ENCODE measurements at places on chromosomes 2 and 18.

GRCh38 chr2:230713331-230714135 is 891 bp downstream of the CAB39 start:
- no peak for DNase-seq

GRCh38 chr2:25521126-25521525 is 152.3 kb downstream of the DTNB start:
- no peak for DNase-seq

DNA sequence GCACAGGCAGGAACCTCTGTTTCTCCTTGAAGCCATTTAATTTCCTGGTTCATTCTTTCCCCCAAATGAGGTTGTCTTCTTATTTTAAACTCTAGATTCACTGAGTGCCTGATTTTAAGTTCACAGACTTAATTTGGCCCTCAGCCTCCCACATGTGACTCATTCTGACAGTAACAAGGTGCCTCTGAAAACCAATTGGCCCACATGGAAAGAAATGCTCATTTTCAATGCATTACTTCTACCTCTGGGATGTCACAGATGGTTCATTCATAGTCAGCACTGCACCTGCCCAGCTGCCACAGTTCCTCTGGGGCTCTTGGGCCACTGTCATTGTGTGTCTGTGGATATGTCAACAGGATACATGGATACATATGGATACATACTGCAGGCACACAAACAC is 140.4 kb upstream of the CAPN13 start:
- DNase-seq, result no peak

DNA sequence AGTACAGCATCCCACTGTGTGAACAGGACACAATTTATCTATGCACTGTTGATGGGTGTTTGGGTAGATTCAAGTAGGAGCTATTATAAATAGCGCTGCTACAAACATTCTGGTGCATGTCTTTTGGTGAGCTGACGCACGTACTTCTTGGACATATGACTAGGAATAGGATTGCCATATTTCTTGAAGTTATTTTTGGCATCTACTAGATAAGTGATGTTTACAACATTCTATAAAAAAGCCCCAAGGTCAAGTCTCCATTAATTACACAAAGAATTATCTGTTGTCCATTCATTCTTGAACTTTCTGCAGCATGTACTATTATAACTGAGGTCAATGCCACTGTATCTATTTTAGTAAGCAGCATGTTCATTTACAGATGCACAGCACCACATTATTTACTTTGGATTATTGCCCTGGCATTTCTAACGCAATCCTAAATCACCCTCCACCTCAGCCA is 225.5 kb upstream of the TMEM200C start:
- DNase-seq, result no peak

- DNase-seq, result no peak
Measured at GRCh38 chr2:232748038-232748437, 28.3 kb downstream of the KCNJ13 start.

Measured in hippocampal formation (tissue), 2 donors.